ENCODE measurements at places on chromosomes 7 and 10. TPM values are rescaled to one million over a fixed set of nuclear protein-coding genes. Genes with fewer than 3 reads are reported as not detected.

GRCh38 chr10:12717981-12718707 is 283.4 kb downstream of the CCDC3 start:
- no peak for DNase-seq

DNA sequence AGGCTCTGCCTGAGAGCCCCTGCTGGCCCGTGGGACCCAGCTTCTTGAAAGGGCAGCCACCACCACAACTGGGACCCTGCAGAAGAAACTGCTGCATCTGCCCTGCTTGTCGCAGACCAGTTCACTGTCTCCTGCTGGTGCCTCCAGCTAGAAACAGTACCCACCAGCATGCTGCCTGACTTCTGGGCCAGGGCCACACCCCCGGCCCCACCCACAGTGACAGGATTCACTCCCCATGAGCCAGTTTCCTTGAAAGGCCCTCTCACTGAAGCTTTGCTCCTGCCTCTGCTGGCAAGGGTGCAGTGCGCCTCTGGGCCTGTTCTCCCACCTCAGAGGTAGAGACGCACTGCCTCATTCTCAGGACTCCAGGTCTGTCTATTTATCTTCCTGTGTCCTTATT is 32.4 kb downstream of the ANXA11 start:
- DNase-seq, result no peak

- no peak for DNase-seq
Observed at GRCh38 chr10:60654813-60655464, 123.3 kb upstream of the CDK1 start.

The PRLHR gene
- not detected for total RNA-seq

- no peak for DNase-seq
Observed at GRCh38 chr10:129033340-129033739, 433.7 kb upstream of the MGMT start.

The BTAF1 gene
- total RNA-seq, result 42.5 TPM

The VGF gene
- total RNA-seq, result 37.1 TPM

The OR2A1 gene
- not detected for total RNA-seq

GRCh38 chr7:115216652-115217051 is 294.8 kb downstream of the MDFIC start:
- no peak for DNase-seq

GRCh38 chr10:117137031-117137910 is 799 bp downstream of the VAX1 start:
- DNase-seq, result peak; percentile 63

- no peak for DNase-seq
Observed at GRCh38 chr10:19014034-19014433, 34.6 kb upstream of the MALRD1 start.

The FGFBP3 gene
- total RNA-seq, result 49.0 TPM

GRCh38 chr7:25777969-25778708 is 373.9 kb upstream of the NFE2L3 start:
- DNase-seq, result no peak

- peak; percentile 54 for DNase-seq
Observed at GRCh38 chr10:78981970-78982281, 86.8 kb upstream of the ZMIZ1 start.

Data from H9 (cell line).